ENCODE measurements at places on chromosomes 16 and 17.

DNA sequence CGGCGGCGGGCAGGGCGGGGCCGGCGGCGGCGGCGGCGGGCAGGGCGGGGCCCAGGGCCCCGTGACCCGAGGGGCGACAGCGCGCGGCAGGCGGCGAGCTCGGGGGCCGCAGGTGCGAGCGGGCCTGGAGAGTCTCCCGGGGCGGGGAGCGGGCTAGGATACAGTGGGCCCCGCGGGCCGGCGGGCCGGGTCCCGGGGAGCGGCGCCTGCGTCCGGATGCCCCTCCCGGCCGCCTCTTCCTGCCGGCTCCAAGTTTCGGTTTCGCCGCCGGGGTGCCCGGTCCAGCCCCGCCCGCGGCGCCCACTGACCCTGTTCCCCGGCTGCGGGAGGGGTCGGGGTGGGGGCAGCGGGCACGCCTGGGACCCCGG lies at the start of gene RNF213:
Gene RNF213 (plus strand): TSS at position 62 of the 368 bp plus-strand sequence. CDS start 2,830 bp downstream, outside the sequence.
- DNase-seq: no peak

DNA sequence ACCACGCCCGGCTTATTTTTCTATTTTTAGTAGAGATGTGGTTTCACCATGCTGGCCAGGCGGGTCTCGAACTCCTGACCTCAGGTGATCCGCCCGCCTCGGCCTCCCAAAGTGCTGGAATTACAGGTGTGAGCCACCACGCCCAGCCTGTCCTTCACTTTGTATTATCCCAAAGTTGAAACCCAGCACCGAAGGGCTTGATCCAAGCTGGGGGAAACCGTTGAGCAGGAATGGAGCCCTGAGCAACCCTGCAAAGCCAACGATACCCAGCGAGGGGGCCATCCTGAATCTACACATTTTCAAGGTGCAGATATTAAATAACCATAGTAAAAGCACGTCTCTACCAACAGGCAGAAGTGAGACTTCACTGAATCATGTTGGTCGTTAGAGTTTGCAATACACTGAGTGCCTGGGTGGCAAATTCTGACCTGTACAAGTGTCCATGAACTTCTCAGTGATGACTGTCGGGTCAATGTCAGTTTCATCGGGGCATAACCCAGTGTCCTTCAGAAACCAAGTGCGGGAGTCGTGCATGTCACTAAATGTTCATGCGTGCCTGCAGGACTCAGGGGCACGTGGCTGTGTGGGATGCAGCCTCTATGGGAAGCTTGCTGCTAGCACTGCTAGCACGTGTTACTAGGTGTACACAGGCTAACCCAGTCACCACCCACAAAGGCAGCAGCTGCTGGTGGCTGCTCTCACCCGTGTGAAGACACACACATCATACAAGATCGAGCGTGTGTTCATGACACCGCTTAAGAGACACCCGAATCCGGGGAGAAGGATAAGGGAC lies 10.5 kb upstream of the RBFOX3 start:
- DNase-seq: no peak

DNA sequence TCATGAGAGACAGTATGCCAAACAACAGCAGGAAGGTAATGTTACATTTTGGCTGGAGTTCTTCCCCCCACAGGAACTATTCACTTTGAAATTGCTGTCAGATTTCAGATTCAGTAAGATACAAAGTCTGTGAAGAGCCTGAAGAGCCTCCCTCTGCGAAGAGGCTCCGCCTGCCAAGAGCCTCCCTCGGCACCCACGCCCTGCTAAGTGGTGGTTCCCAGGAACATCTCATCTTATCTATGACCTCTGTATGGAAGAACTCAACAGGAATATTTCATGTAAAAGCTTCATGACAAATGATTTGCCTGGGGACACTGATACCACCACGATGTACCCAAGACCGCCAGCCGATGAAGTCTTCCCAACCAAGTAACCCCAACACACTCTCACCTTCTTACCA lies 3.2 kb downstream of the ZC3H7A start:
- DNase-seq: no peak

DNA sequence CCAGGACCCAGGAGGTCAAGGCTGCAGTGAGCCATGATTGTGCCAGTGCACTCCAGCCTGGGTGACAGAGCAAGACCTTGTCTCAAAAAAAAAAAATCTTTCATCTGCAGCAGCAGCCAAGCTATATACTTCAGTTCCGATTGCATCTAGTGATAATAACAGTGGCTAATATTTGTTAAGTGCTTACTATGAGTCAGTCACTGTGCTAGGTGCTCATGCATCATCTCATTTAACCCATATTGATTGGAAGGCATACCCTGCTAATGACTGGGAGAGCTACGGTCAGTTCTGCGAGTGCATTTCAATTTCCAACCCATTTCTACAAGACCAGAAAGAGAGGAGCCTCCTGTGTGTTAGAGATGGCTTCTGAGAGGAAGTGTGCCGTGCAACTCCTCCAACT lies 7.7 kb upstream of the TUBG2 start:
- DNase-seq: no peak

DNA sequence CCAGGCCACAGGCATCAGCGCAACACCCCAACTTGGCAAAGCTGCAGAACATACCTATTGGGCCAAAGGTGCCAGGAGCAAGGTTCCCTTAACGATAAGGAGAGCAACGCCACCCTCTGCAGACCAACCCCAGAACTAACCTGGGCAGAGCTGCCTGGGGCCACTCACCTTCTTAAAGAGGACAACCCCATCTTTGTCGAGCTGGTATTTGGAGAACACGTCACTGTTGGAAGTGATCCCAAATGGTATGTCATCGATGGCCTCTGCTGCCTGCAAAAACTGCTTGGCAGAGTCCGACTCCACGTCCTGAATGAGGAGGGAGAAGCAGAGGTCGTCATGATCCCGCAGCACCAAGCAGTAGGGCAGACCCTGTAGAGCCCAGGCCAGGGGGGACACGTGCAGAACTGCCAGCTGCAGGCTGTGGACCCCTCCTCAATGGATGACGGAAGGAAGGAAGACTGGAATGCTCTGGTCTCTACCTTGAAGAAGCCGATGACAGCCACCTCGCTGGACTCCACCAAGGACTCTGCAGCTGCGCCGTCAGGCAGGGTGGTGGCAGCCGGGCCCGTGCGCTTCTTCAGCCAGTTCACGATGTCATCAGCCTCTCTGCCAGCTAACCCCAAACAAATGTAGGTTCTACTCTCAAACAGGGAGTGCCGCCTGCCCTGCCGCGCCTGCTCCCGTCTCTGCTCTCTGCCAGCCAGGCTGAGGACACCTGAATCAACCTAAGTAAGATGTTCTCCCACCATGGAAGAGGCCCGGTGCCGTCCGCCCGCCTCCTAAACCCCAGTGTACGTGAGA lies 5.2 kb downstream of the P4HB start:
- DNase-seq: no peak

DNA sequence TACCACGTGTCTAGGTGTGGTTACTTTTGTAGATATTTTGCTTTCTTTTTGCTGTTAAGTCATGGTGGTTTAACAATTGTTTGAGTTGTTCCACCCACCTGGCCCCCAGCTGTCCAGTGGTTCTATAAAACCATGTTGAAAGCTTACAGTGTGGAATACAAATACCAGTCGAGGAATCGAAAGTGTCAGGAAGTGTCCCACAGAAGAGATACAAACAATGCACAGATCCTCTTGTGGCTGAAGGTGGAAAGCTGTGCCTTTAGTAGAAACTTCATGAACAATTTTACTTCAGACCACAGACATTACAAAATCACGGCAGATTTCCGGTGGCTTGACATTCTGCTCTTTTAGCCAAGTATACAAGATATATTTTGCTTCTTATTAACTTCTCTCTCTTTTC lies 782.4 kb upstream of the SOX9 start:
- DNase-seq: no peak

- no peak for DNase-seq
Observed at GRCh38 chr16:50169555-50170096, 16.5 kb downstream of the TENT4B start.

- no peak for DNase-seq
Observed at GRCh38 chr17:14715561-14715960, 414.7 kb downstream of the HS3ST3B1 start.

DNA sequence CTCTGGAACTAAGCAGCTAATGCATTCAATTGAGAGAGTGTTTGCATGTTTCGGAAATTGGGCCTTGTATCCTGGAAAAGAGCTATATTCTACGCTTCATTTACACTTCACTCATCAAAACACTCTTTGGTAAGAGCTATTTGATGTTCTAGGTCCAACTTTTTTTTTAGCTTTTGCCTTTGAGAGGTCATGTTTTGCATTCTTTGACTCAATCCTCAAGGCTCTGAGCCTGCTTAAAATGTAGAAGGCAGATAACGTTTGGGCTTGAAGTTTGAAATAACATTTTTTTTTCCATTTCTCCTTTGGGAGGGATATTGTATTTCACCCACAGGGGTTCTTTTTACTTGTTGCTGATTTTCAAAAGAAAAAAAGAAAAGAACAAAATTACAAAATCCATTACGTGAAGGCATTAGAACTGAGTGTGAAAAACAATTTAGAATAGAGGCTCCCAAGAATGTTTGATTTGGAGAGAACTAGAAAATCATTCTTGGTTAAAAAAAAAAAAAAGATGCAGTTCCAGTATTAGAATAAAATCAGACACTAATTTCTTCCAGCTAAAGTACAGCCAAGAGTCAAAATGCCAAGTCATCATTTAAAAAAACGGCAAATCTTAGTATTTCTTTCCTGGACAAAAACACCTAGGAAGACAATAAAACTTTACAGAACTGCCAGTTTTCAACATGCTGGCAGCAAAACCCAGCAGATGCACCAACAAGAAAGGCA lies 268.5 kb downstream of the GRIN2A start:
- no peak for DNase-seq
